ENCODE measurements at places on chromosomes 11 and 22. TPM values are rescaled to one million over a fixed set of nuclear protein-coding genes. Genes with fewer than 3 reads are reported as not detected.

The OR8H2 gene
- total RNA-seq = not detected

The STK33 gene
- 0.39 TPM for total RNA-seq

The CD3G gene
- total RNA-seq = not detected

The TRIM34 gene
- 8.1 TPM for total RNA-seq

The IPO7 gene
- total RNA-seq = 127 TPM

The NOX4 gene
- total RNA-seq = 0.10 TPM

The DERL3 gene
- 1.9 TPM for total RNA-seq

The INSC gene
- total RNA-seq = 0.07 TPM

The ZBTB16 gene
- not detected for total RNA-seq

The TMEM179B gene
- total RNA-seq = 55.0 TPM

The MRGPRE gene
- not detected for total RNA-seq

The SLC22A25 gene
- not detected for total RNA-seq

The BIK gene
- 11.8 TPM for total RNA-seq

The POU2AF2 gene
- total RNA-seq = not detected

The CSF2RB gene
- total RNA-seq = not detected

The ST14 gene
- 94.8 TPM for total RNA-seq

The OR6T1 gene
- not detected for total RNA-seq

The SLC7A4 gene
- 0.11 TPM for total RNA-seq

The TAF1D gene
- 142 TPM for total RNA-seq

The APOA1 gene
- not detected for total RNA-seq

The CDKN1C gene
- 2.4 TPM for total RNA-seq

The LRRC74B gene
- not detected for total RNA-seq

The APOL5 gene
- not detected for total RNA-seq

The CENATAC gene
- 16.0 TPM for total RNA-seq

The IFITM1 gene
- 399 TPM for total RNA-seq

The FAM111A gene
- total RNA-seq = 40.8 TPM

The SNX32 gene
- total RNA-seq = 0.11 TPM

The MIAT gene
- 0.28 TPM for total RNA-seq

The PIWIL4 gene
- total RNA-seq = 0.35 TPM

The TEAD1 gene
- total RNA-seq = 90.2 TPM

The RIC3 gene
- 0.39 TPM for total RNA-seq

The MISFA gene
- total RNA-seq = 0.74 TPM

The NNMT gene
- not detected for total RNA-seq

Data from foreskin keratinocyte (primary cell).